SK-N-SH (cell line): ENCODE measurements at places on chromosomes 2 and 18.

DNA sequence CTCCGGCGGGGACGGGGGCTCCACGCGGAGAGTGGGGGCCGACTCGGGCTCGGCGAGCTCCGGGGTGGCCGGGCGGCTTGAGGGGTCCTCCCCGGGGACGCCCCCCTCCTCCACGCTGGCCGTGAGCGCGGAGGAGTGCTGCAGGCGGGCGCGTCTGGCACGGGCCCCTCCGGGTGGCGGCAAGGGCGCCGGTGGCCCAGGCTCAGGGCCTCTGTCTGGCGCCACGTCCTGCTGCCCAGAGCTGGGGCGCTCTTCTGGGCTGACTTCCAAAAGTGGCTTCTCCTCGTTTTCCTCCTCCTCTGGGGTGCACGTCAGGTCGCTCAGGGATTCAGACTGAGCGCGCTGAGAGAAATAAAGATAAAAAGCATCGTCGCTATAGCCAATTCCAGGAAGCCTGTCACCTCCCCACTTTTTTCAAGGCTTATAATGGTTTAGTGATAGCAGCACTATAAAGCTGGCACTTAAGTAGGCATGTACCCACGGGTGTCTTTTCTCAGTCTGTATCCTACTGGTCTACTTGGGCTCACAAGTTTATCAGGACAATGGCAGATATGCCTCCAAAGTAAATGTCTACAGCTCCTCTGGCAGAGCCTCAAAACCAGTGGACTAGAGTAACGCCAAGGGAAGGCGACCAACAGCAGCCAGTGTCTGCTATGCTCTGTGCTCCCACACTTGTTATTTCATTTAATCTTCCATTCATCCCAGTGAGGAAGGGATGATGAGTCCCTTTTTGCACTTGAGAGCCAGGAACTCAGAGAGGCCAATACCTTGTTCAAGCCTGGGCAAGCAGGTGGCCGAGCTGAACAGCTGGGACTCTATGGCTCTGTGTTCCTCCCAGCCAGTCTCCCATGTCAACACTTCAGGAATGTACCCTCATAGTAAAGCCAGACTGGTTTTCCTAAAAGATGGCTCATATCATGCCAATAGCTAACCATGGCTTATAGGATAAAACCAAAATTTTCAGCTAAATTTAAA is 92.6 kb upstream of the MGAT4A start:
- no peak overlapping the region for H3K27ac ChIP-seq
- peaks cover 10% of the 10 kb centered on the region; the same call in 1 of the 2 replicates for H3K27me3 ChIP-seq
- DNase-seq: peak; percentile 8
- H3K36me3 ChIP-seq: no peaks in the 10 kb centered on the region
- H3K4me1 ChIP-seq: no peaks in the 10 kb centered on the region

- DNase-seq: no peak
- H3K4me1 ChIP-seq: no peaks in the 10 kb centered on the region
- no peaks in the 10 kb centered on the region for H3K27me3 ChIP-seq
- no peak overlapping the region for H3K4me3 ChIP-seq
- no peaks in the 10 kb centered on the region for H3K36me3 ChIP-seq
- H3K27ac ChIP-seq: no peak overlapping the region
Measured at GRCh38 chr2:185854885-185855284, 116.3 kb downstream of the FSIP2 start.

DNA sequence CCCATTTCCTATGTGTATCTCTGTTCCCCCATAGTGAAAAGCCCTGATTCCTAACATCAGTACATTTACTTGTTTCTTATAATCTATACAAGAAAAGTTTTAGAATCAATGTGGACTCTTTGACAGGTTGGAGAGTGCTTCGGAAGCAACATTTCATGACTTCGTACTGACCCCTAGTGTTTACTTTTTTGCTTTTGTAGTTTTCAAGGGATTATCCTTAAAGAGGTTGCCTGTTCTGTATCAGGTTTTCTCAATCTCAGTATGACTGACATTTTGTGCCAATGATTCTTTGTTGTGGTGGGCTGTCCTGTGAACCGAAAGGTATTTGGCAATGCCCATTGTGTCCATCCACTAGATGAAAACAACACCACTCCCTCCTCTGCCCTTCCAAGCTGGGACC is 43.3 kb upstream of the SERPINB2 start:
- no peaks in the 10 kb centered on the region; the same call in 1 of the 2 replicates for H3K27me3 ChIP-seq
- H3K4me3 ChIP-seq: no peak overlapping the region; the same call in 1 of the 2 replicates
- no peaks in the 10 kb centered on the region; the same call in 1 of the 2 replicates for H3K4me1 ChIP-seq
- no peak for DNase-seq
- H3K27ac ChIP-seq: no peak overlapping the region

DNA sequence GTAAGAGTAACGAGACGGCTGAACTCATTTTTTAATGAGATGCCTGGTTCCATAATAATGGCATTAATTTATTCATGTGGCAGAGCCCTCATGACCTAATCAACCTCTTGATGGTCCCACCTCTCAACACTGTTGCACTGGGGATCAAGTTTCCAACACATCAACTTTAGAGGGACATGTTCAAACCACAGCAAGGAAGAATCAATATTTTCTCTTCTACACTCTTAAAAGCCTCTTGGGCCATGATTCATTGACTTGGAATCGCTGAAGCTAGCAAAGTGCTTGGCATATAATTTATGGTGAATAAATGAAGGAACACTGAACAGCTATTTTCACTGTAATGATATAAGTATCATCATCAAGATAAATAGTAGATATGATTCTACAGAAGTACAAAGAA is 333.0 kb downstream of the TNS1 start:
- H3K4me1 ChIP-seq: peaks cover 2% of the 10 kb centered on the region; the same call in 1 of the 2 replicates
- H3K4me3 ChIP-seq: no peak overlapping the region
- no peaks in the 10 kb centered on the region for H3K27me3 ChIP-seq
- H3K36me3 ChIP-seq: no peaks in the 10 kb centered on the region

DNA sequence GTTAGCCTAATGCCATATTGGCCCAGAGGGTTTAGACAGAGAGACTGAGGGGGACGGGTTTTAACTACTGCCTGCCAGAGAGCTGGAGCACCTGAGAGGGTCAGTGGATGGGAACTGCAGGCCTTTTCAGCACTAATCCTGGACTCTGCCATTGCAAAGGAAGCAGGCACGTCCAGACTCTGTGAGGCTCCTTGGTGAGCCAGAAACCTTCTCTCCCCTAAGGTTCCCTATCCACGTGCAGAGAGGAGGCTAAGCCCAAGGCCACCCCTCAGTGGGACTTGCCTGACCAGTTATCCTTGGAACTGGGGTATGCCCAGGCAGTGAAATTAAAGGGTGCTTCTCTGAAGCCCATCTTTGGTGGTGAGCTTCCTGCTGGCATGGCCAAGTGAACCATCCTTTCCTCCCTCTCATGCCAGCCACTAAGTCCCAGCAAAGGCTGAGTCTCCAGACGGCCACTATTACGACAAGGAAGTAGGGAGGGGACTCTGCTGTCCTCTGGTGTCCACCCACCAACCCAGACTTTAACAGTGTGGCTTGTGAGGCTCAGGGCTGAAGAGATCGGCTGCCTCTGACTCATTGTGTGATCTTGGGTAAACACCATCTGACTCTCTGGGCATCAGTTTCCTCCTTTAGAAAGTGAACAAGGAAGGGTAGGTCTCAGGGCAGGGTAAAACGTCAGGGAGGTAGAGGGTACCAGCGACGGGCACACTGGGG is 3.9 kb upstream of the MLPH start:
- peaks cover 29% of the 10 kb centered on the region for H3K4me1 ChIP-seq
- peaks cover under 1% of the 10 kb centered on the region for H3K36me3 ChIP-seq
- no peak overlapping the region for H3K4me3 ChIP-seq
- no peaks in the 10 kb centered on the region for H3K27me3 ChIP-seq

DNA sequence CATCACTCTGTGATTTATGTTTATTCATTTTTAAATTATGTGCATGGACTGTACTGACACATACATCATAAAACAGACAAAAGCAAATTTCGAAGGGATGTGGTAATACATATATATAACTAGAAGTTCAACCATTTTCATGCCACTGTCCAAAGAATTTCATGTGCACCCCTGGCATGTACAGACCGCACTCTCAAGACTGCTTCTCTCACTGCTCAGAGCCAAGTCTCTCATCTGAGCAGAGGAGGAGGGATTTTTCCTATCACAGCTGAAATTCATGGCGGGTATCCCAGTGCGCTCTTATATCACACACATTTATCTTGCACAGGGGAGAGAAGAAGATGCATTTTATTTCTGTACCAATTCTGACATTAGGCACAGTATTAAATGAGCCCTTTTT is 5.9 kb downstream of the TMEM178A start:
- H3K27ac ChIP-seq: no peak overlapping the region
- DNase-seq: no peak
- 0 out of 2 replicates have a peak, but pooled peaks cover 2% of the 10 kb centered on the region for H3K4me1 ChIP-seq
- peaks cover 29% of the 10 kb centered on the region for H3K27me3 ChIP-seq

GRCh38 chr18:77071711-77072292 is 60.8 kb downstream of the MBP start:
- no peaks in the 10 kb centered on the region for H3K36me3 ChIP-seq
- no peak for DNase-seq
- H3K4me1 ChIP-seq: peaks cover 24% of the 10 kb centered on the region
- peak overlapping the region; percentile 50; the same call in 1 of the 2 replicates for H3K27ac ChIP-seq
- no peaks in the 10 kb centered on the region for H3K27me3 ChIP-seq

- no peak overlapping the region for H3K27ac ChIP-seq
- no peak overlapping the region for H3K4me3 ChIP-seq
- no peak for DNase-seq
- no peaks in the 10 kb centered on the region for H3K27me3 ChIP-seq
Measured at GRCh38 chr2:190678444-190679162, 29.7 kb downstream of the NAB1 start.

DNA sequence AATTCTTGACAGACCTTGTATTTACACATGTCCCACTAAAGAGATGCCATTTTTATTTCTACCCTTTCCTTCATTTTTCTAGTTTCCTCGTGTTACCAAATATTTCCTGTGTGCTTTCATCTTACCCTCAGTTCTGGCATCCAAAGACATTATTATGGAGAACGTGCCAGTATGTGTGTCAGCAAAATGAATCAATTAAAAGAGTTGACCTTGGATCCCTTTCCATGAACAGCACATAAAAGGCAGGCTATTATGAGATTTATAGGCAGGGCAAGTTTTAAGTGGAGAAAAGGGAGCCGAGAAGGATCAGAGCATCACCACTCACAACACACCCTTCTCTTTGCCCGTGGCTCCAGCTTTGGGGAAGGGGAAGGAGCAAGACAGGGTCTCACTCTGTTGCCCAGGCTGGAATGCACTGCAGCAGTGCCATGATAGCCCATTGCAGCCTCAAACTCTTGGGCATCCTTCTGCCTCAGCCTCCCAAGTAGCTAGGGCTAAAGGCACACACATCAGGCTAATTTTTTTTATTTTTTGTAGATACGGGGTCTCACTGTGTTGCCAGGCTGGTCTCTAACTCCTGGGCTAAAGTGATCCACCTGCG is 149.9 kb downstream of the GFPT1 start:
- peaks cover 17% of the 10 kb centered on the region for H3K36me3 ChIP-seq
- H3K4me1 ChIP-seq: no peaks in the 10 kb centered on the region; the same call in 1 of the 2 replicates
- H3K27ac ChIP-seq: no peak overlapping the region
